Hepatic stellate cell (primary cell): ENCODE measurements at places on chromosomes 1 and 21.

GRCh38 chr1:89953131-89953626 is 41.7 kb upstream of the ZNF326 start:
- peak; percentile 34 for DNase-seq

DNA sequence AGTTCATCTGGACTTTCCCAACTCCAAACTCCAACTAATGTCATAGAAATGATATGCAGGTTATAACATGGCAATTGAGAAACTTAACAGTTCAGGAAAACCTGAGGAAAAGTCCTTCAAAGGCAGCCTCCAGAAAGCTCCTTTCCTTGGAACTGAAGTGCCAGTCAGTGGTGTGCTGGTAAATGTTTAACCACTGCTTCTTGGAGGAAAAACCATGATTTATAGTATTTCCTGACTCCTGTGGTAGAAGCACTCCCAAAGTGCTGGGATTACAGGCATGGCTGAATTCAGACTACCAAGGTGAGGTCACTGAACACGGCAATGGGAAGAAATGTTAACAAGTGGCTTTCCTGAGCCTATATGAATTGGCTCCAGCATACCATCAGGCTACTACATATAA is 26.7 kb upstream of the ZNHIT6 start:
- DNase-seq, result no peak

- DNase-seq, result no peak
Observed at GRCh38 chr21:31564439-31564838, 95.1 kb upstream of the SOD1 start.

GRCh38 chr1:35505911-35506798 is 51.0 kb downstream of the KIAA0319L start:
- DNase-seq, result peak; percentile 72

- DNase-seq, result peak; percentile 50
Observed at GRCh38 chr1:31750858-31751510, 13.2 kb downstream of the ADGRB2 start.

GRCh38 chr1:243841507-243841906 is 8.5 kb downstream of the AKT3 start:
- no peak for DNase-seq

DNA sequence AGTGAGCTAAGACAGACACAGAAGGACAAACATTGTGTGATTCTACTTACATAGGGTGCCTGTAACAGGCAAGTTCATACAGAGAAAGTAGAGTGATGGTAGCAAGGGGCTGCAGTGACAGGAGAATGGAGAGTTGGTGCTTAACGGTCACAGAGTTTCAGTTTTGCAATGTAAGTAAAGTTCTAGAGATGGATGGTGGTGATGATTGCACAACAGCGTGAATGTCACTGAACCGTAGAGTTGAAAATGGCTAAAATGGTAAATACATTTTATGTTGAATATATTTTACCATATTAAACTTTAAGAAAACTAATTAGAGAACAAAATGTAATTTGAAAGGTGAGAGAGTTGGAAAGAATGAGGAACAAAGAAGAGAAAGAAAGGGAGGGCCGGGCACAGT is 8.7 kb downstream of the CFAP107 start:
- no peak for DNase-seq

- DNase-seq, result peak; percentile 48
Observed at GRCh38 chr1:9371391-9371935, 78.8 kb downstream of the SPSB1 start.

GRCh38 chr1:37537378-37537777 is 16.7 kb downstream of the SNIP1 start:
- no peak for DNase-seq
